ENCODE measurements at places on chromosomes 2 and 18.

DNA sequence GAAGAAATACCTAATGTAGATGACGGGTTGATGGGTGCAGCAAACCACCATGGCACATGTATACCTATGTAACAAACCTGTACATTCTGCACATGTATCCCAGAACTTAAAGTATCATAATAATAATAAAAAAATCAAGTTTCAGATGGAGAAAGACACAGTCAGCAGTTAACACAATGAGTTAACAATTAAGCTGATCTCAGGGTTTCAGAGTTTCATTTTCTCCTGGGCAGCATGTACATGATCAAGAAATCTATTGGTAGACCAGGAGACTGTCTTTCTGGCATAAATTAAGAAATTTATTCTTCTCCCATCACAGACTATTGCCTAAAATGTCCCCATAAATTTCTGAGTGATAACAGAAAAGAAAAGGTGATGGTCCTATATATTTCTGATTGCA, 155.3 kb downstream of the RAD51AP2 start:
- DNase-seq: no peak

- no peak for DNase-seq
Measured at GRCh38 chr2:177343773-177344172, 48.8 kb upstream of the AGPS start.

DNA sequence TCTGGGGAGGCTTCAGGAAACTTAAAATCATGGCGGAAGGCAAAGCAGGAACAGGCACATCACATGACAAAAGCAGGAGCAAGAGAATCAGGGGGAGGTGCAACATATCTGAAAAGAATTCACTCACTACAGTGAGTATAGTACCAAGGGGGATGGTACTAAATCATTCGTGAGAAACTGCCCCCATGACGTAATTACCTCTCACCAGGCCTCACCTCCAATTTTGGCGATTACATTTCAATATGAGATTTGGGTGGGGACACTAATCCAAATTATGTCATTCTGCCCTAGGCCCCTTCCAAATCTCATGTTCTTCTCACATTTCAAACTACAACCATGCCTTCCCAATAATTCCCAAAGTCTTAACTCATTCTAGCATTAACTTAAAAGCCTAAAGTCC, 740.8 kb upstream of the SOX11 start:
- no peak for DNase-seq

GRCh38 chr2:13751955-13752354, 880.6 kb upstream of the LRATD1 start:
- DNase-seq: no peak

DNA sequence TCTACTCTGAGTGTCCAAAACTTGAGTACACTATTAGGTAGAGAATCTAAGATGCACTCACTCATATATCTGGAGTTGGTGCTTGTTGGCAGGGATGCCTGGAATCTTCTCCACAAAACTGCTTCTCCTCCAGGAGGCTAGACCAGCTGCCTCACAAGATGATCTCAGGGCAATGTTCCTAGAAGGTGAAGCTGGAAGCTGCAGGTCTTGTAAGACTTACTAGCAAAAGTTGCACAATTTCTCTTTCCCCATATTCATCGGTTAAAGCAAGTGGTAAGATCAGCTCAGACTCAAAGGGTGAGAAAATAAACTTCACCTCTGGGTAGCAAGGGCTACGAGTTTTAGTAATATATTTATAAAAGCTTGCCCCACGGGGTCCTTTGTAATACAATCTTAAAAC, 454.4 kb upstream of the ACVR2A start:
- DNase-seq: no peak

DNA sequence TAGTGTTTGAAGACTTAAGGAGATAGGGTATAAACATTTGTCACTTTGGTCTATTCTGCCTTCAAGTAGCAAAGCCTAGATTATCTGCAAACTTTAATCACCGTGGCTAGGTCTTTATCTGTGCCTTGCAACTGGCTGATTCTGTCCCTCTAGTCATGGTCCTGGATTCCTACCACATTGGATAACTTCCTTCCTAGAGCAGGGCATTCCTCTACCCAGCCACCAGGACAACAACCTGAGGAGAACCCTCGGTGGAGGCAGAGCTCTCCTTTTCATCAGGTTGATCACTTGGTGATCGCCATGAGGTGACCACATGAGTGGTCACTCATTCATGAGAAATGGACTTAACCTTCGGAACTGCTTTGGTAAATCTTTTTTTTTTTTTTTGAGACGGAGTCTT, 25.3 kb upstream of the PTPRM start:
- no peak for DNase-seq

DNA sequence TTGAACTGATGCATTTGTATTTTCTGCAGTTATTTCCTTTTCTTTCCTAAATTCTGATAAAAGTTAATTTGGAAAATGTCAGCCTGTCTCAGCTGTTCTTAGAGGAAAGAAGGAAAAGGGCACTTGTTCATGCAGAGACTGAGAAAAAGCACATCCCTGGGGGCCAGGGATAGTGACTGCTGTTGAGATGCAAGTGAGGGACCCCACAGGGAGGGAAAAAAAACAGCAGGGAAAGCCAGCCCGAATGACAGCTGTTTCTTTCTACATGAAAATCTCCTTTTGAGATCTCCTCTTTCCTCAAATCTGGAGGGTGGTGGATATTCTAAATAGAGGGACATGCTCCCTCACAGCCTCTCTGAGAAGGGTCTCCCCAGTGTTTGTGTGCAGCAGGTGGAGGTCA, 14.0 kb upstream of the MTA3 start:
- no peak for DNase-seq

GRCh38 chr2:230713331-230714135, 891 bp downstream of the CAB39 start:
- DNase-seq: no peak

- no peak for DNase-seq
Measured at GRCh38 chr2:26347286-26347865, 787 bp upstream of the ADGRF3 start.

DNA sequence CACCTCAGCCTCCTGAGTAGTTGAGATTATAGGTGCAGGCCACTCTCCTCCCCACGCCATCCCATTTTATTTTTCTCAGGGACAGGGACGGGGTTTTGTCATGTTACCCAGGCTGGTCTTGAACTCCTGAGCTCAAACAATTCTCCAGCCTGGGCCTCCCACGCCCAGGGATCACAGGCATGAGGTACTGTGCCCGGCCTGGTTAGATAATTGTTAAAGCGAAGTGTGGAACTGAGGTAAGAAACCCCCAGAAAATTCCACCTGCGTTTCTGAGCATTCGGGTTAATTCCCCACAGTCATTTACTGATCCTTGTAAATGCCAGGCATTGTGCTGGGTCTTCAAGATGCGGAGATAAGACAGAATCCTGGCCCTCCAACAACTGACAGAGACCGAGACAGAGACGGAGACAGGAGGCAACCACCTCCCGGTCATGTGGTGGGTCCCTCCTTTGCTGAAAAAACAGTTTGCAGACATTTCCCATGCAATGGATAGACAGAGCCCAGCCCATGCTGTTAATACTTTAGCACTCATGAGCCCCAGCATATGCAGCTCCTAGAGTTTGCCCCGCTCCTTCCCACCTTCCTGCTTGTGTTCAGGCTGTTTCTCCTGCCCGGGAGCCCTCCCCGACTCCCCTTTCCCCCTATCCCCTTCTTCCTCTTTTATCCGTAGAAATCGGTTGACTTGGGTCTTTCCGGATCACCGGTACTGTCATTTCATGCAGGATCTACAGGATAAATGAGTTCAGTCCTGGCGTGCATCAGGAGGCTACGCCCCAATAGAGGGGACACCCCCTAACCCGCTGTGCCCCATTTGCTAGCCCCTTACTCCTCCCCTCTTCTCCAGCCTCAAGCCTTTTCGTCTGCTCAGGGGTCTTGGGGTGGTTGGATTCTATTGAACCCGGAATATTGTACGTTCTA, 1.6 kb upstream of the RHOB start:
- DNase-seq: no peak

GRCh38 chr2:143177096-143177786, 48.0 kb downstream of the ARHGAP15 start:
- DNase-seq: no peak

DNA sequence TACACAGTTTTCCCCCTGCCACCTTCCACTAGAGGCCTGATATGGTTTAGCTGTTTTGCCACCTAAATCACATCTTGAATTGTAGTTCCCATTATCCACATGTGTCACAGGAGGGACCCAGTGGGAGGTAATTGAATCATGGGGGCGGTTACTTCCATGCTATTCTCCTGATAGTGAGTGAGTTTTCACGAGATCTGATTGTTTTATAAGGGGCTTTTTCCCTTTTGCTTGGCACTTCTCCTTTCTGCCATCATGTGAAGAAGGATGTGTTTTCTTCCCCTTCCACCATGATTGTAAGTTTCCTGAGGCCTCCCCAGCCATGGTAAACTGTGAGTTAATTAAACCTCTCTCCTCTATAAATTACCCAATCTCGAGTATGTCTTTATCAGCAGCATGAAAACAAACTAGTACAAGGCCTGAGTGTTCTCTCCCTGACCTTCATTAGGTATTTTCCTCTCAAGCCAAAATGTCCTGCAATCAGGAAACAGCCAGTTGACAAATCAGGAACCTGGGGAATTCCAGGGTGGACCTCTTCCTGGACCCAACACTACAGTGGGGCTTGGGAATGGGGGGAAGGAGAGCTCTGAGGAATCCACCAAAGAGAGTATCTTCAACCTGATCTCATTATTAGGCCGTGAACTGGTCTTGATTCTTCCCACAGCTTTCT, 129.9 kb downstream of the TXNL1 start:
- no peak for DNase-seq
